AG09319 (cell line): ENCODE measurements at places on chromosomes 1 and 21.

DNA sequence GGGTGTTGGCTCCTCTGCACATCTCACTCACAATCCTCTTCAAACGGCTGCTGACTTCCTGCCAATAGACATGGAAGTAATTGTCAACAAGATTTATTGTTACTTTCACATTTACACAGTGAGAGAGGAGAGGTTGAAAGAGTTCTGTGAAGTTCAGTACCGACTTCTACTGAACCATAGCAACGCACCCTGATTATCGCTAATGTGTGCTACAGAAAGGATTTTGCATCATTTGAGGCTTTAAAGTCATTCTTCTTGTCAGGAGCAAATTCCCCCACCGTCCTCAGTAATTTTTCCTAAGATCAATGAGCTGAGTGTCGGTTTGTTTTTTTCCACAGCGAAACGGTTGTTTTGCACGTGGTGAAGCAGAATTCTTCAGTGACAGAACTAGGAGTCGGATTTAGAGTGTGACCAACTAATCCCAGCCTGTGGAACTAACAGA, 361.0 kb downstream of the ADGRL2 start:
- DNase-seq, result no peak

DNA sequence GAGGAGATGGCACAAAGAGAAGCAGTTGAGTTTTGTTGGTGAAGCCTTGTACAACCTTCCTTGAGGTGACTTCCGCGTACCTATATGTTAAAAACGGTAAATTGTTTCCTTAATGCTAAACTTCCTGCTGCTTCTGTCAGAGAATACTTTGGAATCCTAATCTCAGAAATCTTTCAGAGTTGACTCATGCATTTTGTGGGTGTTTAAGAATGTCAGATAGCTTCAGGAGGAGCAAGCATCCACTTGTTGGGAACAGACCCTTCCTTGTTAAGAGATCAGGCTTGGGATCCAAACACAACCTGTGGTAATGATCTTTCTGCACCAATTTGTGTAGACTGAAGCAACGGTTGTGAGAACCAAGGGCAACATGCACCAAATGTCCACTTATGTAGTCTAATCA, 29.5 kb downstream of the AK4 start:
- DNase-seq, result no peak

DNA sequence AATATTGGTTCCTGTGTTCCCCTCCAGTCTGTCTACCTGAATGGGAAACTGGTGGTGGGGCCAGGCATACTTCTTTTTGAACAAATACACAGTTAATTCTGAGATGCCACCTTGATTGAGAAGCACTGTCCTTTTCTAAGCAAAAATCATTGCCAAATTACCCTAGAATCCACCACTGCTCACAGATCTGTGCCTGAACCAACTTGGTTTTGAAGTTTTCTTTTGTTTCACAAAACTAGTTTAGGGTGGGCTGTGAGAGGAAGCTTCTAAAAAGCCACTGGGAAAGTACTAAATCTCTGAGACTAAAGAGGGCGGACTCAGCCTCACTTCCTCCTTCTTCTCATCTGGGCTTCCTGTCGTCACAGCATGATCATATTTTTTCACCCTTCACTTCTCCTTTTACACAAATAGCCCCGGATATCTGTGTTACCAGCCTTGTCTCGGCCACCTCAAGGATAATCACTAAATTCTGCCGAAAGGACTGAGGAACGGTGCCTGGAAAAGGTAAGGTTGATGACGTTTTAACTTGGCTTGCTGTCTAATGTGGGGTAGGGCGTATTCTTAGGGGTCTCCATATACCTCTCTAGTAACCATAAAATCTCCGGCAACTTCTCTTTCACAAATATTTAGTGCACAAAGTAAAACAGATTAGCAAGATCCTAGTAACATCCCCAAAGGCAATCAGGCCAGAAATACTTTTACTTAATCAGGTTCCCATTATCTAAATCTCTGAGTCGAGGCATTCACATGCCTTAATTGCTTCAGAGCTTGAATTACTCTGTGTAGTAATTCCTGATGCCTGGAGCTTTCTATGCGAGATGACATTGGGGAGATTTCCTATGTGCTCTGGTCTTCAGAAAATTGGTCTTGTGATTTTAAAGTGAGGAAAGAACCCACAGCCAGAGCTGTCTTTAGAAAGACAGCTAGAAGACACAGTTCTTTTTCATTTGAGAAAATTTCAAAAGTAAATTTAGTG, at the start of gene CD53:
TSS of gene CD53 (plus strand) at position 404 of the 976 bp plus-strand sequence. CDS start 18,261 bp downstream, outside the sequence.
- no peak for DNase-seq

- DNase-seq, result no peak
Observed at GRCh38 chr1:21067551-21068227, 109.0 kb downstream of the EIF4G3 start.

DNA sequence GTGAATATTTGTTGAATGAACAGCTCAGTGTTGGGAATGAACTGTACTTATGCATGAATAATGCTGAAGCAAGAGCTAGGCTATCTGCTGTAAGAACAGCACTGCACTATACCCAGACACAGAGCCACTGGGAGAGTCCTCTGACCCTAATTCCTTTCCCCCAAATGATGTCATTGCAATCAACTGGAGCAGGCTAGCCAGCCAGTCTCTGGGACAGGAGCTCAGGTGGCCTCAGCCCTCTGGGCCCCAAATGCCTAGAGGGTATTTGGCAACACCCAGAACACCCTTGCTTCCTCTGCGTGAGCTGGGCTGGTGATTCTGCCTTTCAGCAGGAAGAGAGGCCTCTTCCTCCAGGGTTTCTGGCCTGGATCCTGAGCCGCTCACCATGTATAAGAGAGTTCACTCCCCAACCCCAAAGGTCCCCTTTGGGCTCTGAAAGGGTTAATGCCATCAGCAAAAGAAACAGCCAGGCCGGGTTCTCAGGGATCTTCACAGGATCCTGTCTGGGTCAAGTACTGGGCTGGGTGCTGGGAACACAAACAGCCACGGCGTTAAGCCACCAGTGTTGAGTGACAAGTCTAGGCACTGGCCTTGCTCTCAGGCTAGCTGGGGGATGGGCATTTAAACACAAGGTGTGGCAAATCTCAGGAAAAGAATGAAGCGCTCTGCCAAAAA, 3.7 kb upstream of the PADI4 start:
- no peak for DNase-seq

DNA sequence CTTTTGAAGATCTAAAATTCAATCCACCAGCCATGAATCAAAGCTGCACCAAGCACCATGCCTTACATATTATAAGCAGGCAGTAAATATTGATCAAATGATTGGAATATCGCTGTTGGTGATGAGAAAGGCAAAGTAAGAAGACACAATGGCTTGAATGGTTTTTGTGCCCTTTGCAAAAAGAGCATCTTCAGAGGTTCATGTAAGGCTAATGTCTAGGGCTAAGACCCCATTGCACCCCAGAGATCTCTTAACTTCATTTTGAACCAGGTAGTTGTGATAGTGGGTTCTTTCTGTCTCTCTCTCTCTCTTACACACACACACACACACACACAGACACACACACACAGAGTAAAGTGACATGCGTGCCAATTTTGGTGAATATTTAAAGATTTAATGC, 12.0 kb downstream of the PROX1 start:
- DNase-seq, result no peak

- no peak for DNase-seq
Observed at GRCh38 chr1:236880209-236880608, 85.1 kb downstream of the MTR start.

GRCh38 chr1:65279070-65279779, 30.1 kb upstream of the DNAJC6 start:
- DNase-seq, result no peak

- DNase-seq, result no peak
Observed at GRCh38 chr21:26977746-26978145, 10.9 kb upstream of the ADAMTS5 start.

- peak; percentile 44 for DNase-seq
Observed at GRCh38 chr1:209389258-209389657, 194.3 kb upstream of the CAMK1G start.

DNA sequence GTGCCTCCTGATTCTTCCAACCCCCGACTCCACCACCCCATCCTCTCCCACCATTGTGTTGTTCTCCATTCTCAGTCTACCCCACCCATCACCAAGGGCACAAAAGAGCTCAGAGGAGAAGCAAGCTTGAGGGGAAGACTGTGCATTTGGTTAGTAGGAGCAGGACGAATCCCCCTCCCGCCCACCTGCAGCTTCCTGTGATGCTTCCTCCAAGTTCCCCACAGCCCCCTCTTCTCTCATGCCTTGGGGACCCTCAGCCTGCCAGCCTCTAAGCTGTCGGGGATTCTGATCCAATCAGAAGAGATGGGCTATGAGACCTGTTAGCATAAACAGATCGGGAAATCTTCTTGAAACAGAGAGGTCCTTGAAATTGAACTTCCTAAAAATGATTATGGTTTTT, 22.2 kb upstream of the CAPZB start:
- no peak for DNase-seq

GRCh38 chr1:234956821-234957329, 171.8 kb downstream of the TOMM20 start:
- DNase-seq, result no peak

DNA sequence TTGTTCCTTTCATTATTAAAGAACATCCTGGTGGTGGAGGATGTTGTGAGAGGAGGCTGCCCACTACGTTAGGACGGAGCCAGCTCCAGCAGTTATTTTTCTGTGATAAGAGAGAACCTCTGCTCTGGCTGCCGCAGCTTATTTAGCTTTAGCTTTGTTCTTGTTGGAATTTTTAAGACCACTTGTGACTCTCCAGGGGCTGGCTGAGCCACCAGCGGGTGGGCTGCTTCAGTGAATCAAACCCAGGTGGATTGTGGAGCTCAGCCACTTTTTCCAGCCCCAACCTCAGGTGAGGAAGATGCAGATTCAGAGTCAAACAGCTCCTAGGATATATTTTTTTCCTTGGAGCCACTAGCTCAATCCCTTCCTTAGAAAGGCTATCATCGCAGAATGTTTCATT, 83.1 kb upstream of the CTTNBP2NL start:
- no peak for DNase-seq

DNA sequence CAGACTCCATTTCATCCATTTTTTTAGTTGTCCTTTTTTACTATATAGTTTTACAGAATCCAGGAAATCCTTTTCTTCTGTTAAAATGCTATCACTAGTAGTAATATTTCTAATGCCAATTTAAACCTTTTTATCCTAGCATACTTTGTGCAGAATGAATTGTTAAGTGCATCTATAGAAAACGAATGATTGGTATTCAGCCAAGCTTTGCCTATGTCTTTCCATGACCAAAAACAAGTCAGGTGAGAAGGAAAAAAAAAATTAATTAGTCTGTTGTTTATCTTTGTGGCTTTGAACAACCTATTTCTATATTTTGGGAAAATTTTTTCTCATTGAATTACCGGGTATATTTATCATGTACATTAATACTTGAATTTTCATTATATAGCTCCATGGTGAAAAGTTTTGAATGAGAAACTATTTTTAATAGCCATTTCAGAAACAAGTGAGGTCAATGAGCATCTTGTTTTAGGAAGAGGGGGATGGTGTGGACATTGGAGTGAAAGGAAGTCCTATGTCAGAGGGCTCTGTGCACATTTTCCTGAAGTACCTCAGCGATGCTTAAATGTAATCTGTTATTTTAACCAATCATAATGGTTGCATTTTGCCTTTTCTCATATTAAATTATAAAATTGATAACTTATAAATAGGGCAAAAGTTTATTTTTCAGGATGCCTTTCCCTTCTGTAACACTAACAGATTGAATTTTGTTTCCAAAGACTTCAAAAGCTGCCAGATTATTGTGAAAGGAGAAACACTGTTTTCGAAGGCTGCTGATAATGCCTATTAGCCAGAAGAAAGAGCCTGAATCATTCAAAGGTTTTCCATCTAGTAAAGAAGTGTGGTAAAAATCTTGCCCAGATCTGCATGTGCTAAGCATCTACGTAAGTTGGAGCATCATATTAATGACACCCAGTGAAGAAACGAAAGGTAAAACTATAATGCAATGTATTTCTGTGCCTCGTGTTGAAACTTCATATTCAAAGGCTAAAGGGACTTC, 73.8 kb upstream of the S1PR1 start:
- no peak for DNase-seq

DNA sequence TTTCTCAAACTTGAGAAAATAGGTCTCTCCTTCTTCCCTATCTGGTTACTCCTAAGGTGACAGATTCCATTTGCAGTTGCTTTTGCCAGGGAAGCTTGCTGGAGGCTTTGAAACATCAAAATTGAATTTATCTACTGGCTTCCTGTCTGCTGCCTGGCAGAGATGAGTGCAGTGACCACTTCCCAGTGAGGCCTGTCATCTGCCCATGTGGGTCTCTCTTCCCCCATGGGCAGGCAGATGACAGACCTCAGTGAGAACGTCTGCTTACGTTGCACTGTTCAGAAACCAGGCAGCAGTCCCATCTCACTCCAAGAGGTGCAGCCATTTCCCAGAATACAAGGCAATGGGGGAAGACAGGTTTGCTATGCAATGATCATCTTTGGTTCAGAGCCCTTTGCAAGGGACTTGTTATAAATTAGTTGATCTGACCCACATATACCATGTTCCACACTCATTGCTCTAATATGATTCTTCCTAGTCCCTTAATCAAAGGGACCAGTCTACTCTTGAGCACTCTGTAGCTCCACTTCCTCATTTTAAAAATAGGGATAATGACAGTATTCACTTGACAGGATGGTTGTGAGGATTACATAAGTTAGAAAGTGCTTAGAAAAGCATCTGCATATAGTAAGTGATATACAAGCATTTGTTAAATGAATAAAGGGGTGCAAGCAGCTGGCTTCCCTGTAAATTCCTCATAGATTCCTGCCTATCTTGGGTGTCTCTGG, 10.6 kb downstream of the PGBD5 start:
- no peak for DNase-seq

GRCh38 chr21:45001134-45002095, 61.6 kb downstream of the SLX9 start:
- DNase-seq, result peak; percentile 59

- no peak for DNase-seq
Observed at GRCh38 chr1:54604572-54605370, 18.6 kb downstream of the FAM151A start.

DNA sequence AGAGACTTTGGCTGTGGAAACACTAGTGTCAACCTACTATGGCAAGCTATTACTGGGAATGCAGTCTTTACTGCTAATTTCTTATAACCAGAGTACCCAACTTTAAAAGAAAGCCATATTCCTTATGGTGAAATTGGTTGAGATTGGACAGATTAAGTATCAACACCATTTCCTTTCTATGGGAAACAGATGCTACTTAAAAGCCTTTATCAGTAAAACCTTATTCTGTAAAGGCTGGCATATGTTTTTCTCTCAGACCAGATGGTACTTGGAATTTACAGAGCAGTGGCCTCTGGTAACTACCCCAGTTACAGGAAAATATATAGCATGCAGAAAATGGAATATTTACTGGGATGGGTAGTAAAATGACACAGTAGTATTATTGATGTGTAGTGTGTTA, 18.8 kb downstream of the IFI44 start:
- DNase-seq, result no peak

DNA sequence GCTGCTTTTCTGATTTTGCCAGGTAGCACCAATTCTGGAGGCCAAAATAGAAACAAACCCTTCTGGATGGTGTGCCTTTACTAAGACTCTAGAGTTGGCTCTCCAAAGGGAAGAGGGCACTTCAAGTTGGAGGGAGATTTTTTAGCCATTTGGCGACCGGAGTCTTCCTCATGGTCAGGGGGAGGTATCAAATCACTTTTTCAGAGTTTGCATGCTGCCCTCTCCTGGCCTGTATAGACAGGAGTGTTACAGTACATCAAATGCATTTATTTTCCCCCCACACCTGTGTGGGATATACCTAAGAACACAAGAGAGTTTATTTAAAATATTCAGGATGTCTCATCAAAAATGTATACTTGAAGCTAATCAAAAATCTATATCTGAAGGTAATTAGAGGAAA, 3.2 kb downstream of the GREM2 start:
- DNase-seq, result no peak
